ENCODE measurements at places on chromosomes 7 and 10. TPM values are rescaled to one million over a fixed set of nuclear protein-coding genes. Genes with fewer than 3 reads are reported as not detected.

DNA sequence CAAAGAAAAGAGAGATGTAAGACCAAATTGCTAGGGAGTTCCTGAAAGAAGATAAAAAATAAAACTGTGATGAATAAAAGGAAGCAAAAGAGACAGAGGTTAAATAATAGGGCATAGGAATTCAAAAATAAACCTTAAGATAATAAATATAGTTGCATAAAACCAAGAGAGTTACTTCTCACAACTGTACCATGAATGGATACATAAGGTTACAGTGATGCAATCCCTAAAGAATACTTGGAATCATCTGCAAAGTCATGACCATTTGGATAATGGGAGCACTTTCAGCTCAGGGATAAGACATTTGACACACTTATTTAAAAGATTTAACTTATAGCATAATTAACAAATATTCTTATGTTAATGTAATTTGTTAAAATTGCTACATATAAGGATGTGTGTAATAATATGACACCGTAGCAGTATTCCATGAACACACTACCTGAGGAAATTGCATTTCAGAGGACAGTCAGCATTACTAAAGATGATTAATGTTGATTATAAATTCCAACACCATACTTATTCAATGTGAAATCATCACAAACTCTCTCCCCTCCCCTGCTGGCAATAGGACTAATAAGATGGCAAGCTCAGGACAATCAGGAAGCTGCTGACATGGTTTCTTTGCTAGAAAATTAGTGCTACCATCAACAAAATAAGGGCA is 202.1 kb upstream of the AKR1E2 start:
- DNase-seq, result no peak

DNA sequence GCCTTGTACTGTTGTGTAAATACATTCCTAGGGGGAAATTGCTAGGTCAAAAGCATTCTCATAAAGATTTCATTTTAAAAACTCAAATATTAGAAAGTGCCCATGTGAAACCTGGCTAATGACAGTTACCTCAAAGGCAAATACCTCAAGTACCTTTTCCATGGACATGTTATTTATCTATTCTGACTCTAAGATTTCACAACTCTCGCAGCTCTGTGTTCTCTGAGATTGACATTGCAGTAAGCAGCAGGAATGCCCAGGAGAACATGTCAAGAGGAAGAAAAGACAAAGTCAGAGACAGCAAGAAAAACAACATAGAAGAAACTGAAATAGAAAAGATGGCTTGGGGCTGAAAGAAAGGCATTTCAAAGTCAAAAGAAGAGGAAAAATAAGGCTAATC is 187.4 kb downstream of the CYP26A1 start:
- no peak for DNase-seq

DNA sequence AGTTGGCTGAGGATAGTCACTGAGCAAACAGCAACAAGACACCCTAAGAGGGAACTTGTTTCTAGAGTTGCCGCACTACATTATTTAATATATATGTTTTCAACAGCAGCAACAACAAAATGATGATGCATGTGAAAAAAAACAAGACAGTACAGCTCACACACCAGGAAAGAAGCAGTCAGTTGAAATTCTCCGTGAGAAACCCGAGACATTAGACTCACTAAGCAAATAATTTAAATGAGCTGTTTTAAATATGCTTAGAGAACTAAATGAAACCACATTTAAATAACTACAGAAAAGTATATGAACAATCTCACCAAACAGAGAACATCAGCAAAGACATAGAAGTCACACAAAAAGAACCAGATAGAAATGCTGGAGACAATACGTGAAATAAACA is 426.3 kb upstream of the PFKP start:
- DNase-seq, result no peak

DNA sequence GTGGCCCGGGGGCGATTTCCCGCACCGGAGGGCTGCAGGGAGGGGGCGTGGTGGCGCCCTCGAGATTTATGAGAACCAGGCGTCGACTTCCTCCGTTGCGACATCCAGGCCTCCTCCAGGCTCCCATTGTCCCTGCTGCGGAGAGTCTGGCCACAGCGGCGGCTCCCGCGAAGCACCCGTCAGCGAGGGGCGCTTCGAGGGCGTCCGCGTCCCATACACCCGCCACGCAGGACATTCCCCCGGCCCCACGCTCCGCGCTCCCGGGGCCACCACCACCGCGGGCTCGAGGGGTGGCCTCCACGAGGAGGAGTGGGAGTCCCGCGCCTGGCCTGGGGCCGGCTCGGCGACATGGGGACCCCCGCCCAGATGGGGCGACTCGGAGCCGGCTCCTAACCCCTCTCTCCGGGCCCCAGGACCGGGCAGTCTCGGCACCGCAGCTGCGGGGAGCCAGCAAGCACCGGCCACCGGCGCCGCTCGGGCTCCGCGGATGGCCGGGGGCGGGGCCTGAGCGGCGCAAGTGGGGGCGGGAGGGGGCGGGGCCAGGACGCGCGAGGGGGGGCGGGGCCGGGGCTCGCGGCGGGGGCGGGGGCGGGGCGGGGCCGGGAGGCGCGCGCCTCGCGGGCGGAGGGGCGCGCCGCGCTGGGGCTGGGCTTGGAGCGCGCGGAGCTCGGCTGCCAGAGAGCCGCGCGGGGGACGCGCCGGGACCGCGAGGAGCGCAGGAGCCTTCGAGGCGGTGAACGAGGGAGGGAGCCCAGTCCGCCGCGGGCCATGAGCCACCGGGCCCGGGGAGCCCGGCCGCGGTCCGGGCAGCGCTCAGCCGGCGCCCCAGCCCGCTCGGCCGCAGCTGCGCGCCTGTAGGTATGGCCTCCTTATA is at the start of gene SH2B2:
SH2B2 (plus strand) TSS at position 632 of the 874 bp plus-strand sequence. CDS start 13,683 bp downstream, outside the sequence.
- peak; percentile 88 for DNase-seq

DNA sequence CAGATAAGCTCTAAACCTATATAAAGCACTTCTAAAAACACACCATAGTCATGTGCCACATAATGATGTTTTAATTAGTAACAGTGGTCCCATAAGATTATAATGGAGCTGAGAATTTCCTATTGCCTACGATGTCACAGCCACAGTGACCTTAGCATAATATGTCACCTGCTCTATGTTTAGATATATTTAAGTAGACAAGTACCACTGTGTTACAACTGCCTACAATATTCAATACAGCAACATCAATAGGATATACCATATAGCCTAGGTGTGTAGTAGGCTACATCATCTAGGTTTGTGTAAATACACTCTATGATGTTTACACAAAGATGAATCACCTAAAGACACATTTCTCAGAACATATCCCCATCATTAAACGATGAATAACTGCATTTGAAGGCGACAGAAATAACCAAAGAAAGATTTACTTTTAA is 24.5 kb downstream of the GPR22 start:
- no peak for DNase-seq

GRCh38 chr7:38728145-38728544 is 97.0 kb upstream of the AMPH start:
- DNase-seq, result no peak

GRCh38 chr7:92783260-92784201 is 52.8 kb downstream of the CDK6 start:
- no peak for DNase-seq

DNA sequence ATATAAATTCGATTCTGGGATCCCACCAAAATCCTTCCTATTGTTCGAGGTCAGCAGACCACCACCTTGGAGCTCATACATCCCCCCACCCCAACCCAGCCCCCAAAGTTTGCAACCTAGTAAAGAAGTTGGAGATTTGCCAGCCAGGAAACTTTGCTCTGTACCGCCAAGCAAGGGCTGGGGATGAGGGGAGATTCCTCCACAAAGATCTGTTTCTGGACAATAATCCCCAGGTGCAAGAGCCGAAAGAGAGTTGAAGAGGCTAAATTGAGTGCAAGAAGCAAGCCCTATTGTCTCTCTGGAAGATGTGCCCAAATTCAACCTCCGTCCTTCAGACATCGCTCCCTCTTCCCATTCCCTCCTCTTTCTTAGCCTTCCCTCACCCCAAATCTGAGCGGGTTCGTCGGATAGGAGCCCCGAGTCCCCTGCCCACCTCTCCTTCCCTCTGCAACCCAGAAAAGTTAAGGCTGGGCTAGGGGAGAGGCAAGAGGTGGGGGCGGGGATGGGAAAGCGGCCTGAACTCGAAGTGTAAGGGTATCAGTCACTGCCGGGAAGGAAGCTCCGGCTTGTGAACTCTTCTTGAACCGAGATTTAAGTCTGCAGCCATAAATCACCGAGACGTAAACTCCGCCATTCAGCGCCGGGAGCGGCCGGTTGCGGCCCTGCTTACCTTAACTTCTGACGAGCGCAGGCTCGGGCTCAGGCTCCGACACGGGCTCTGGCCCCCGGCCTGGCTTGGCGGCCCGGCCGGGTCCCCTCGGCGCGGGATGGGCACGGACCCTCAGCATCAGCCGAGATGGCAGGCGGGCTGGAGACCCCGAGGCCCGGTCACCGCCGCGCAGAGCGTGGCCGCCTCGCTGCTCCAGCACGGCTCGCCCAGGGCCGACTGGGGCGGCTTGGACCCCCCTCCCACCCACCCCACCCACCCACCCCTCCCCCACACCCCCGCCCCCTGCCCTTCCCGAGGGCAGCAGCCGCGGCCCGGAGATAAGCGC is 10.8 kb upstream of the HOXA2 start:
- peak; percentile 71 for DNase-seq

DNA sequence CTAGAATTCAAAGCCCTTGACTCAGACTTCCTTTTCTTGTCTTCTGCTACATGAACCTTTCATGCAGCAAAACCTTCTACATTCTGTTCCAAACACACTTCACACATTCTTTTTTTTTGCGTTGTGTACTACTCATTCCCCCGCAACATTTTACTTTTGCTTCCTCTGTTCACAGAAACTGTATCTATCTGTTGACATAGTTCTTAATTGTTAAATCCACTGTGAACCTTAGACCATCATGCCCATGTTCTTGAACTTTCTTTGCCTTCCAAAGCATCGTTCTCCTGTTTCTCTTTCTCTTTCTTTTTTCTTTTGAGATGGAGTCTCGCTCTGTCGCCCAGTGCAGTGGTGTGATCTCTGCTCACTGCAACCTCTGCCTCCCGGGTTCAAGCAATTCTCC is 14.2 kb downstream of the CCSER2 start:
- no peak for DNase-seq

GRCh38 chr10:59360605-59361405 is 1.5 kb downstream of the FAM13C start:
- no peak for DNase-seq

DNA sequence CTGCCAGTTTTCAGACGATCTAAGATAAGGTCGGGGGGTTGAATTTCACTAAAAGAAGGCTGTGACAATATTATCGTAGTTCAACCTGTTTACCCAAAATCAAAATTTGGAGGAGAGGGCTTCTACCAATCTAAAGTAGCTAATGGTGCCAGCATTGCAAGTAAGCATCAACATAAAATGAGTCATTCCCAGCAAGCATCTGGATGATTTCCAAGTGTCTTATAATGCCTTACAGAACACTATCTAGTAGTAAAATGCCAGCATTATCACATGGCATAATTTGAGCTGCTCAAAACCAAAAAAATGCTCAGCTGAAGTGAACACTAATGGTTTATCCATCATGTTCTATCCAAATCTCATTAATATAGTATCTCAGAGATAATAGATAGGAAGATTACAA is 1193.9 kb downstream of the DNAJB9 start:
- DNase-seq, result no peak

GRCh38 chr7:41777894-41778596 is 75.2 kb upstream of the INHBA start:
- no peak for DNase-seq

DNA sequence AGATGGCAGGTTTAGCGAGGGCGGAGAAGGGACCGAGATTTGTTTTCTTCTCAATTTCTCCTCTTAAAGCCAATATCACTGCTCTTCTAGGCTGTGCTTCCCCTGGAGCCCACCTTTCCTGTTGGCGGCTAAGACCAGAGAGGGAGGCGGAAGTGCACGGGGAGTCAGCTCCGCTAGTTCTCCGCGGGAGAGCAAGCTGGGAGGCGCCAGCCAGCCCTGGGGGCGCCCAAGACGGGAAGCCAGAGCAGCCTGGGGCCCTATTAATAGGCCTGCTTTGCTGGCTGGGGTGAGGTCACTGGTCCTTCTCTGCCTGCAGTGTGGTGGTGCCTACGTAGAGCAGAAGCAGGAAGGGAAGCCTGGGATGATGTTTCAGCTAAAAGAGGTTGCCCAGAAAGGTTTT is 61.6 kb downstream of the LSM5 start:
- no peak for DNase-seq

The HMX2 gene
- total RNA-seq, result 0.61 TPM

The ZPBP gene
- not detected for total RNA-seq

The SFTPA1 gene
- not detected for total RNA-seq

The SLC29A4 gene
- 8.7 TPM for total RNA-seq
